HT-29 (cell line): ENCODE measurements at places on chromosomes 16 and 17. TPM values are rescaled to one million over a fixed set of nuclear protein-coding genes. Genes with fewer than 3 reads are reported as not detected.

MYH13 gene
- not detected in 2 replicates for total RNA-seq

TRAPPC1 gene
- 22.0 and 24.5 TPM in 2 replicates for total RNA-seq

CA7 gene
- not detected in 2 replicates for total RNA-seq

CACNG5 gene
- not detected in 2 replicates for total RNA-seq

NTN1 gene
- 0.03 and 0.10 TPM in 2 replicates for total RNA-seq
